ENCODE measurements at places on chromosomes 12 and 14.
A peak's percentile ranks its signal among the peaks of the same experiment; 100 is the strongest.

DNA sequence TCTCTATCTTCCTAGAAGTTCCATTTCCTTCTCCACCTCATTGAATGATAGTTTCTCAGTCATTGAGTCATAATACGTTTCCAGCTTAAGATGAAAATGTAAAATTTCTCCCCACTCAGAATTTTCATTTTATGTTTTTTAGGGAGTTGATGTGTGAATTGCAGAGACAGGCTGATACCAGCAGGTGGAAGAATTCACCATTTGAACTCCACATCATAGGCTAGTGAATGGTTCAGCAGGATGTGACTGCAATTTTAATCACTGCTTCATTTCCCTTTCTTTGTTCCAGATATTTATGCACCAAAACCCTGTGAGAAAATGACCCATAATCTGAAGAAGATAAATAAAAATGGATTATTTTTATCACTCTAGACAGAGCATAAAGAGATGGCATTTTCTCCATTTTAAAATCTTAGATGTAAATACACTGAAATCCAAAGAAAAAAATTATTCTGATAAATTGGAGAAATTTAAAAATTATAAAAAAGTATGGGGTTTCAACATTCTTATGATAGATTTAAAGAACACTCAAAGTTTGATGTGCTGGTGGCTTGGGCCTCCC is 10.6 kb upstream of the PYGL start:
- no peak for DNase-seq

DNA sequence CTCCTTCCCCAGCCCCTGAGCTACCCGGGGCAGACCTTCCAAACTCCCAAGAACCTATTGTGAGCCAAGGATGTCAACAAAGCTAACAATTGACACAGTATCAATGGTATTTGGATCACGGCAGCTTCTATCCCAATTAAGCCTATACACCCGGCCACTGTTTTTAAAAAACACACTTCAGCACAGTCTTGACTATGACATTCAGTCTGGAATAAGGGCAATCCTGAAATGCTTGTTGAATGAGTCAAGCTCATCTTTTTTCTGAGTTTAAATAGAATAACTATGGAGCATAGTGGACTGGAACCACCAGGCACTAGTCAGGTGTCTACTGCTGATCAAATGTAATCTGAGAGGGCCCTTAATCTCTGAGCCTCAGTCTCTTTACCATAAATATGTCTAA is 5.7 kb downstream of the DENND5B start:
- DNase-seq = no peak

GRCh38 chr12:96208346-96208745 is 14.2 kb downstream of the ELK3 start:
- DNase-seq = no peak

DNA sequence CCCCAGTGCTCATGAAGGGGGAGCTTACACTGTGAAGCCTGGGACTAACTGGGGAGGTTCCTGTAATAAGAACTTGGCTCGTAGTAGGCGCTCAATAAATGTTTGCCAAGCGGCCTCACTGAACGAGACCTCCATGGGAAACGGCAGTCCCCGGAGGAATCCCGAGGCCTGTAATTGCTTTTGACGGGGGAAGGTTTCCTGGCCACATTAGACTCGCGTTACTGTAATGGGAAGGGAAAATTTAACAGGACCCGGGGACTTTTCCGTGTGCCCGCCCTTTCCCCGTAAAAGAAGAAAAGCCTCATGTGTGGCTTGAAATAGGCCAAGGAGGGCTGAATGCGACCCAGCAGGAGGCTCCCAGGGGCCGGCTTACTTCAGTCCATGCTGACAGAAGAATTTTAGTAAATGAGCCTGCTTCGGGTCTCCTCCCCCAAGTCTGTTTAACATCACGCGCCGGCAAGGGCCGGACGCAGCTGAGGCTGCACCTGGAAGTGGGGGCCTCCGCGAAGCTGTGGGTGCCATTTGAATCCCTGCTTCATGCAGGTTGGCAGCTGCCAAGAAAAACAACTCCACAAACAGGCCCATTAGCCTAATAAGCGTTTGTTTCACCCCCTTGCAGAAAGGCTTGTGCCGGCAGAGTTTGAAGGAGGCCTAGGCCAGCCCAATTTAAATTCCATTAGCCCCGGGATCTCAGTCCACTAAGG is 39.8 kb upstream of the PWP1 start:
- DNase-seq = peak; percentile 25

DNA sequence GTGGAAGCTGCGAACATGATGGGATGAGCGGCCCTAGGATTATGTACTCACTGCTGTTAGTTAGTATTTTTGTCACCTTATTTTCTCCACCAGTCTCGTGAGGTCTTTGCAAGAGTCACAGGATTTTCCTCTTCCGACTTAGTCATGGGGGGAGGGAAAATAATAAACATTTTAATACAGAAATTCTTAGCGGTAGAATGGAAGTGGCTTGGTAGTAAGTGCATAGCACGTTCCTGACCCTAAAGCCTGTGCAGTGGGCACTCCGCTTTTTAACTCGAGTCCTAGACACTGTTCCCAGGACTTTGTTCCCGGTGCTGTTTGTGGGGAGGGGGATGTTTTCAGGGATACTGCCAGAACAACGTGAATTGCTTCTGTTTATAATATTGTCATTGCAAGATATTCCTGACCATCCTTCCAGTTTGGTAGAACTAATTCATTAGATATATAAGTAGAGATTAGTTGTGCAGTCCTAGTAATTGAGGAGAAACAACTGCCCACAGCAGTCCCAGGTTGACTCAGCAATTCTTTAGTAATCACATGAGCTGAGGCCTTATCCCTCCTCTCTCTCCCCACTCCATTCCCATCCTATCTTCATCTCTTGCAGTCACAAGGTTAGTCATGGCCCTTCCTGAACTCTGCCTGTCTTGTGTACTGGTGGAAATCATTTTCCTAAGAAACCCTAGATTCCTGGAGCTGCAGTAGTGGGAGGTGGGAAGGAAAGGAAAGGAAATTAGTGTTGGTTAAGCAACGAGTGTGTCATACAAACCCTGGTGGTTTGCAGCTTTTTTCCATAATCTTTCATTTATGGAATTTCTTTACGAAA is 799 bp downstream of the SLC38A6 start:
- DNase-seq = no peak

DNA sequence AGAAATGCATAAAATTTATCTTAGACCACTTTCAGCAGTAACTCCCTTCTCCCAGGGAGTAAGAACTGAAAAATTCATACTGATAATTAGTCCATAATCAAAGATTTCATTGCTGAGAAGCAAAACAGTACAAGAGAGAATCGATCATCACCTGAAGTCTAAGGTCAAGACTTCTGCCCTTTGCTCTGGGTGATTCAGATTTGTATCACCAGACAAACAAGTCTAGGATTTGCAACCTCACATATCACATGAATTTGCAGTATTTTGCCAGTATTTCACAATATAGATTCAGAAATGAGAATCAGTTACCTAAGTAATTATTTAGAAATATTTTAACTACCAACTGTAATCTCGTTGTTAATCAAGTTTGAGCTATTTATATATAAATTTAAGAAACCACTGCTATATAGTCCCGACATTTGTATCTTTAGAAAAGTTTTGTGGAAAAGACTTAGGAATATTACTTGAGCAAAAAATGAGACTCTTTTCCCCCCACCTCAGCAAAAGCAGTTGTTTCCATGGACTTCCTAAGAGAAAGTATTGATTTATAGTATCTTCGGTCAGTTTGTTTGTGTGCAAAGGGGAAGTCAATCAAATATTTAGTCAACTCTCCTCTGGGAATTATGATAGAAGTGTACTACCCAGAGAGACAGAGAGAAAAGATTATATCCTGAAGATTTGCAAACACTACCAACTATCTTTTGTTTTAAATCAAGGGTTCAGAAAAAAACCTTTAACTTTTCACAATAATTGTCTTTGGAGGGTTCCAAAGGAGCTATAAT is 840.1 kb downstream of the TRHDE start:
- DNase-seq = no peak
